ENCODE measurements at places on chromosomes 16 and 17.

- no peak overlapping the region for H3K27ac ChIP-seq
- H3K4me1 ChIP-seq = no peaks in the 10 kb centered on the region
- no peak for DNase-seq
Observed at GRCh38 chr16:83513008-83513755, 294.6 kb upstream of the HSBP1 start.

DNA sequence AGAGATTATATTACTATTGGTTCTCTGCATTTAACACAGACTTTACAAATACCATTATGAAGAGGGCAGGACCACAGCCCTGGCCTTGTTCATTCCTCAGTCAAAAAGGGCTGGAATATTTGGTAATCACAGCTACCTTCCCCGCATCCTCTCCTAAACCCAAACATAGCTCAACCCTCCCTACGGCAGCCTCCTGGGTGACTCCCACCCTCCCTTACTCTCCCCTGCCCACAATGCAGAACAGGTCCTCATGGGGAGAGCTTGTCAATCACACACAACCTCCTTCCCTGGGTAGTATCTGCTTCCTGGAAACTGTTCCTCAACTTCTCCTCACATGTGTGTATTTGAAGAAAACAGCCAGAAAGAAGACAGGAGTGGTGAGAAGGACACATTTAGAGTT, 224.2 kb downstream of the C16orf78 start:
- no peaks in the 10 kb centered on the region for H3K27me3 ChIP-seq
- DNase-seq = no peak
- H3K4me1 ChIP-seq = no peaks in the 10 kb centered on the region
- H3K36me3 ChIP-seq = no peaks in the 10 kb centered on the region

GRCh38 chr17:76419576-76420260, 33.2 kb downstream of the UBE2O start:
- no peaks in the 10 kb centered on the region for H3K4me1 ChIP-seq
- H3K27me3 ChIP-seq = no peaks in the 10 kb centered on the region

DNA sequence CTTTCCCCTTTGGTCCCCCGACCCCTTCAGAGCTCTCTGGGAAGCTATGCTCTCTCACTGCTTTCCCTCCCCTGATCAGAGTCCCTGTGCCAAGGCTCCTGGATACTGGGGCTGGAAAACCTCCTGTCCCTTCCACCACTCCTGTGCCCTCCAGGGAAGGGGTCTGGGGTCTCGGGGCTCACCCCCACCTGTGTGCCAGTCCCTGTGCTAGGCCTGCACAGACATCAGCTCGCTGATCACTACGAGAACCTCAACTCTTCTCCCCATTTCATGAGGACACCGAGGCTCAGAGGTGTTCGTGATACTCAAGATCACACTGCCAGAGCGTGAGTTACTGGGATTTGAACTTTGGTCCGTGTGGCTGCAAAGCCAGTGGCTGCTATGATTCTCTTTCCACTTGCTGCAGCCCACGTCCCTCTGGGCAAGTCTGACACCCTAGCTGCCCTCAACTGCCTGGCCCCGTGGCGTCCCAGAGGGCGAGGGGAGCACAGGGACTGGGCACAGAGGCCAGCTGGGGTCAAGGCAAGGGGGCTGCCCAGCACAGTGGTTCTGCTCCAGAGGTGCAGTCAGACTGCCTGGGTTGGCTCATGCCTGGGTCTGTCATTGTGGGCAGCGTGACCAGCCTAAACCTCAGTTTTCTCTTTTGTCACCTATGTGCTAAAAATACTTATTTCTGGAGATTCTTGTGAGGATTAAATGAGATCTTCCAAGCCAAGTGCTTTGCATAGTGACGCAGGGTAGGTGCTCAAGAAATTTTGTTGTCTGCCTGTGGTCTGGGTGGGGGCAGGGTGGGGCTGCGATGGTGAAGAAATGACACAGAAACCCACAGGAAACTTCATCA, 43.8 kb upstream of the TOB1 start:
- peak; percentile 50 for DNase-seq
- H3K27ac ChIP-seq = peak overlapping the region; percentile 96
- no peaks in the 10 kb centered on the region for H3K36me3 ChIP-seq
- no peaks in the 10 kb centered on the region for H3K27me3 ChIP-seq

GRCh38 chr17:67353161-67353560, 13.2 kb downstream of the PSMD12 start:
- DNase-seq = no peak
- H3K4me3 ChIP-seq = no peak overlapping the region
- no peaks in the 10 kb centered on the region for H3K27me3 ChIP-seq

DNA sequence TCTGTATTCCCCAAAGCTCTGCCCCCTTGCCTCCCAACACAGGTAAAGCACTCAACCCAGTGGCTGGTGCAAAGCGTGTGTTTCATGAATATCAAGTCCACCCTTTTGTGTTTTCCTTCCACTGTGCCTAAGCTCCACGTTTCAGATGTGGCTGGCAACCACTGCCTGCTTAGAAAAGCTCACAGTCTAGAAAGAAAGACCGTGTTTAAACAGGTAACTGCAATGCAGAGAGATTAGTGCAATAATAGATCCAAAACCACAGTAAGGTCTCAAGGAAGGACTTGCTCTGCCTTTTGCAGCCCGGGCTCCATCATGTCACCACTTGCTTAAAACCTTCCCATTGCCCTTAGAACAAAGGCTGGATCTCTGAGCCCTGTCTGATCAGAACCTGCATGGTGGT, 240.2 kb upstream of the C16orf82 start:
- H3K4me3 ChIP-seq = no peak overlapping the region
- H3K27me3 ChIP-seq = no peaks in the 10 kb centered on the region
- no peak overlapping the region for H3K27ac ChIP-seq
- H3K4me1 ChIP-seq = no peaks in the 10 kb centered on the region

GRCh38 chr16:70508752-70509151, 14.6 kb downstream of the COG4 start:
- no peaks in the 10 kb centered on the region for H3K4me1 ChIP-seq
- no peak overlapping the region for H3K27ac ChIP-seq
- no peak overlapping the region for H3K4me3 ChIP-seq
- no peak for DNase-seq
- peaks cover 6% of the 10 kb centered on the region for H3K36me3 ChIP-seq

DNA sequence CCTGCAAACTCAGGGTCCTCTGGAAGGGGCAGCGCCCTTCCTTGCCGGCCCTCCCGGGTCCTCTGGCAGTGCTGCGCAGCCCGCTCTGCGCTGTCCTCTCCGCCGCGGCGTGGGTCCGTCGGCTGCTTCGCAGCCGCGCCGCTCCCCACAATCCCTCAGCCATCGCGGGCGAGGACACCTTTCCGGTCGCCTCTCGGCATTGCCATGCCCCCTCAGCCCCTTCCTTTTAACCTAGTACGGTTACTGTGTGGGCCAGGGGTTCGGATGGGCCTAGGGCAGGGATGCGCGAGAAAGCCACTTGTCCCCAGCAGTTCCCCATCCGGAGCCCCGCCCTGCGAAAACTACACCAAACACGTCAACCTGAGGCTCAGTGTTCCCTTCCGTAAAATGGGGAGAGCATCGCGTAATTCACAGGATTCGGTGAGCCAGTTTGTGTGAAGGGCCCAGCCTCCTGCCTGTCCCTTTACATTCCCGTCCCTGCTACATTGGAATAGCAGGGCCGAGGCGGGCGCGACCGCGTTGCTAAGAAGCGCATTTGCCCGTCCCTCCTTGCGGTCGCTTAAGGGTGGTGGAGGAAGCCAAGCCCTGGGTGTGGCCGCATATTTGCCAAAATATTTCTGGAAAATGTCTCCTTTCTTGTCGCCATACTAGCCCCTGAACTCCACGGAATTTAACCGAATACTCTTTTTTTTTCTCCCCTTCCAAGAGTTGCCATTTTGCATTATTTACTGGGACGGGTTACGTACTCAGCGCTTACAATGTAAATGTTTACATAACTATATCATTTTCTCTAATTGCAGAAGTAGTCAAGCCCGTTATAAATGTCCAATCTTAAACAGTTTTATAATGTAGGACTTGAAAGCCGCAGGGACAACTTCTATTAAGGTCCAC, 13.2 kb downstream of the COPZ2 start:
- peak overlapping the region; percentile 66 for H3K4me3 ChIP-seq
- H3K27ac ChIP-seq = peak overlapping the region; percentile 84
- no peaks in the 10 kb centered on the region for H3K27me3 ChIP-seq
- peaks cover 28% of the 10 kb centered on the region for H3K4me1 ChIP-seq

GRCh38 chr17:13131225-13131624, 113.4 kb upstream of the ELAC2 start:
- no peak overlapping the region for H3K4me3 ChIP-seq
- no peaks in the 10 kb centered on the region for H3K36me3 ChIP-seq
- no peaks in the 10 kb centered on the region for H3K27me3 ChIP-seq

- no peaks in the 10 kb centered on the region for H3K36me3 ChIP-seq
- no peak overlapping the region for H3K4me3 ChIP-seq
- DNase-seq = no peak
- no peak overlapping the region for H3K27ac ChIP-seq
- no peaks in the 10 kb centered on the region for H3K27me3 ChIP-seq
Observed at GRCh38 chr17:66381701-66382362, 79.4 kb downstream of the PRKCA start.

- no peak overlapping the region for H3K4me3 ChIP-seq
- H3K4me1 ChIP-seq = no peaks in the 10 kb centered on the region
- H3K27ac ChIP-seq = no peak overlapping the region
Observed at GRCh38 chr17:5677620-5678019, 93.3 kb upstream of the NLRP1 start.

DNA sequence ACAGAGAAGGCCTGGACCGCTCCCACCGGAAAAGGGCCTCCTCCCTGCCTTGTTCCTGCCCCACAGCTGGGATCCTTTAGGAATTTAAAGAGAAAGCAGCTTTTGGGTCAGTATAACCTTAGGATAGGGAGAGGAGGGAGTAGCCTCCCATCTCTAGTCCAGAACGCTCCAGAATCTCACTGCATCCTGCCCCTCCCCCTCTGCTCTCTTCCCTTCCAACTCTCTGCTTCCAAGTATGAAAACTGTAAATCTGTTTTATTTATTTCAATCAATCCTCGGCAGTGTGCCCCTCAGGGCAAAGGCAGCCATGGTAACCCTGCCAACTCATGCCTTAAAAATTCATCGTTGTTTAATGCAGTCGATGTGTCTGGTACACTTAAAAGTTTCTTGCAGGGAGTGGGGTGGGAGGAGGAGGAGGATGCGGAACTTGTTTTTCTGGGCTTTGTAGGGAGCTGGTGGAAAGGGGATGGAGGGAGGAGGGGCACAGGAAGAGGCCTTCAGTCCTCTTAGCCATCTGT, 21.2 kb upstream of the MTSS2 start:
- peaks cover 15% of the 10 kb centered on the region for H3K4me1 ChIP-seq
- no peak overlapping the region for H3K4me3 ChIP-seq
- no peaks in the 10 kb centered on the region for H3K36me3 ChIP-seq
- no peaks in the 10 kb centered on the region for H3K27me3 ChIP-seq

DNA sequence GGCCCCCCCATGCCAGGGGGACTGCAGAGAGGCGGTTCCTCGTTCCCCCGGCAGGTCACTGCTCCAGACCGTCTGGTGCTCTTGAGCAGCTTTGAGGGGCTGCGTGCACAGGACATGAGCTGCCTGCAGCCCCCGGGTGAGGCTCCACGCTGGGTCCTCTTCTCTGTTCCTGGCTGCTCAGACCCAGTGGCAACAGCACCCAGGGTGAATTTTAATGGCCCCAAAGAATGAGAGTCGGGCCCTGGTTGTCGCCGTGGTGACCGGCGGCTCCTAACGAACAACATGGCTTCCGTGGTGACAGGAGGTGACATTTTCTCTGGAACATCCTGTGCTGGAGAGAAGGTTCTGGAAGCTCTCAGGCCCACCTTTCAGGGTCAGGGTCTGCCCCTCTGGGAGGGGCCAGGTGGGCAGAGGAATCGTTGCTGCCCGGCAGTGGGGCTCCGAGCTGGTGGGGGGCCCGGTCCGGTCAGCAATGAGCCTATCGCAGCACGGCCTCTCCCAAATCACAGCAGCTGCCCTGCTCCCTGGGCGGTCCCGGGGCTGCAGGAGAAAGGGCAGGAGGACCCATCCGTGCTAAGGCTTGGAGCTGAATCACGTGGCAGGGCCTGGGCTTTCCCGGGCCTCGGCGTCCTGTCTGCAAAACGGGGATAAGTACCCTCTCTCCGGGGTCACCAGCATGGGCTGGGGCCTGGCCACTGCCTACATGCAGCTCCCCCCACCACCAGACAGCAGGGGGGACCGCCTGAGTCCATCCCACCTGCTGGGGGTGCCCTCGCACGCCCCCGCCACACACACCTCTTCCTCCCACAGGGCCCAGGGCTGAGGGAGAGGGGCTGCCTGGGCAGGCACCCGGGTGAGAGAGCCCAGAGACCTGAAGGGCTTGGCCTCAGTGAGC, 3.4 kb upstream of the C1QTNF8 start:
- H3K36me3 ChIP-seq = no peaks in the 10 kb centered on the region
- DNase-seq = no peak
- H3K27me3 ChIP-seq = peaks cover 97% of the 10 kb centered on the region
- H3K4me3 ChIP-seq = no peak overlapping the region
- no peak overlapping the region for H3K27ac ChIP-seq

GRCh38 chr17:76872221-76872873, 4.1 kb downstream of the MGAT5B start:
- H3K27me3 ChIP-seq = peaks cover 33% of the 10 kb centered on the region
- H3K27ac ChIP-seq = no peak overlapping the region
- no peaks in the 10 kb centered on the region for H3K36me3 ChIP-seq
- DNase-seq = no peak
- no peak overlapping the region for H3K4me3 ChIP-seq
- H3K4me1 ChIP-seq = no peaks in the 10 kb centered on the region

- no peaks in the 10 kb centered on the region for H3K4me1 ChIP-seq
- peak overlapping the region; percentile 98 for H3K4me3 ChIP-seq
- no peaks in the 10 kb centered on the region for H3K27me3 ChIP-seq
- no peak for DNase-seq
- H3K27ac ChIP-seq = no peak overlapping the region
- no peaks in the 10 kb centered on the region for H3K36me3 ChIP-seq
Observed at GRCh38 chr17:80413771-80414507, 1.0 kb upstream of the ENDOV start.

DNA sequence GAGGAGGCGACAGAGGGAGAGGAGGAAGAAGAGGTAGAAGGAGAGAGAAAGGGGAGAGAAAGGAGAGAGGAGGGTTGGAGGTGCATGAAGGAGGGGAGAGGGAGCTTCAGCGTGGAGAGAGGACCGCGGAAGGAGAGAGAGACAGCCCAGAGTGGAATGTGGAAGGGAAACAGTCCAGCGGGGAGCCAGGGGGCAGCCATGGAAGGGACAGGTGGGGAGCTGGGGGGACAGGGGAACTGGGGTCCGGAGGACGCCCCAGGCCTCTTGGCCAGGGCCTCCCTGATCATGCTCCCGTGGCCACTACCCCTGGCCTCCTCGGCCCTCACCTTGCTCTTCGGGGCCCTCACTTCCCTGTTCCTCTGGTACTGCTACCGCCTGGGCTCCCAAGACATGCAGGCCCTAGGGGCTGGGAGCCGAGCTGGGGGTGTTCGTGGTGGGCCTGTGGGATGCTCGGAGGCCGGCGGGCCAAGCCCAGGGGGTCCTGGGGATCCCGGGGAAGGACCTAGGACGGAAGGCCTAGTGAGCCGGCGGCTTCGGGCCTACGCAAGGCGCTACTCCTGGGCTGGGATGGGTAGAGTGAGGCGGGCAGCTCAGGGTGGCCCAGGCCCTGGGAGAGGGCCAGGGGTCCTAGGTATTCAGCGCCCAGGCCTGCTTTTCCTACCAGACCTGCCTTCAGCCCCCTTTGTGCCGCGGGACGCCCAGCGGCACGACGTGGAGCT, 759 bp downstream of the ASPHD1 start:
- H3K27ac ChIP-seq = no peak overlapping the region
- H3K27me3 ChIP-seq = no peaks in the 10 kb centered on the region
- no peaks in the 10 kb centered on the region for H3K4me1 ChIP-seq

- no peak overlapping the region for H3K4me3 ChIP-seq
- no peak for DNase-seq
- no peaks in the 10 kb centered on the region for H3K4me1 ChIP-seq
- no peaks in the 10 kb centered on the region for H3K36me3 ChIP-seq
Observed at GRCh38 chr17:65936013-65936412, 255.9 kb downstream of the CEP112 start.

- H3K27me3 ChIP-seq = no peaks in the 10 kb centered on the region
- H3K36me3 ChIP-seq = no peaks in the 10 kb centered on the region
- H3K4me3 ChIP-seq = no peak overlapping the region
- no peak for DNase-seq
- H3K4me1 ChIP-seq = no peaks in the 10 kb centered on the region
- H3K27ac ChIP-seq = no peak overlapping the region
Observed at GRCh38 chr17:68847711-68848110, 107.5 kb downstream of the ABCA8 start.

Measured in breast epithelium (tissue), 4 donors.